ENCODE measurements at places on chromosomes 3 and 15.

- no peak for DNase-seq
Measured at GRCh38 chr15:67296684-67297083, 42.1 kb downstream of the IQCH start.

- peak; percentile 9 for DNase-seq
Measured at GRCh38 chr15:55789066-55789660, 46.2 kb upstream of the PRTG start.

DNA sequence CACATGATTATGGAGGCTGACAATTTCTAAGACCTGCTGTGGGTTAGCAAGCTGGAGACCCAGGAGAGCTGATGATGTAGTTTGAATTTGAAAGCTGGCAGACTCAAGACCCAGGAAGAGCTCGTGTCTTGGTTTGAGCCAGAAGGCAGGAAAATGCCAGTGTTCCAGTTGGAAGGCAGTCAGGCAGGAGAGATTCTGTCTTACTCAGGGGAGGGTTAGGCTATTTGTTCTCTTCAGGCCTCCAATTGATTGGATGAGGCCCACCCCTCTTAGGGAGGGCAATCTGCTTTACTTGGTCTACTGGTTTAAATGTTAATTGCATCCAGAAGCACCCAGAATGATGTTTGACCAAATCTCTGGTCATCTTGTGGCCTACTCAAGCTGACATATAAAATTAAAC lies 40.4 kb upstream of the IGF2BP2 start:
- DNase-seq: no peak

GRCh38 chr15:33068007-33068481 lies 126.5 kb downstream of the FMN1 start:
- DNase-seq: peak; percentile 47

GRCh38 chr3:161644891-161645635 lies 148.5 kb downstream of the OTOL1 start:
- no peak for DNase-seq

DNA sequence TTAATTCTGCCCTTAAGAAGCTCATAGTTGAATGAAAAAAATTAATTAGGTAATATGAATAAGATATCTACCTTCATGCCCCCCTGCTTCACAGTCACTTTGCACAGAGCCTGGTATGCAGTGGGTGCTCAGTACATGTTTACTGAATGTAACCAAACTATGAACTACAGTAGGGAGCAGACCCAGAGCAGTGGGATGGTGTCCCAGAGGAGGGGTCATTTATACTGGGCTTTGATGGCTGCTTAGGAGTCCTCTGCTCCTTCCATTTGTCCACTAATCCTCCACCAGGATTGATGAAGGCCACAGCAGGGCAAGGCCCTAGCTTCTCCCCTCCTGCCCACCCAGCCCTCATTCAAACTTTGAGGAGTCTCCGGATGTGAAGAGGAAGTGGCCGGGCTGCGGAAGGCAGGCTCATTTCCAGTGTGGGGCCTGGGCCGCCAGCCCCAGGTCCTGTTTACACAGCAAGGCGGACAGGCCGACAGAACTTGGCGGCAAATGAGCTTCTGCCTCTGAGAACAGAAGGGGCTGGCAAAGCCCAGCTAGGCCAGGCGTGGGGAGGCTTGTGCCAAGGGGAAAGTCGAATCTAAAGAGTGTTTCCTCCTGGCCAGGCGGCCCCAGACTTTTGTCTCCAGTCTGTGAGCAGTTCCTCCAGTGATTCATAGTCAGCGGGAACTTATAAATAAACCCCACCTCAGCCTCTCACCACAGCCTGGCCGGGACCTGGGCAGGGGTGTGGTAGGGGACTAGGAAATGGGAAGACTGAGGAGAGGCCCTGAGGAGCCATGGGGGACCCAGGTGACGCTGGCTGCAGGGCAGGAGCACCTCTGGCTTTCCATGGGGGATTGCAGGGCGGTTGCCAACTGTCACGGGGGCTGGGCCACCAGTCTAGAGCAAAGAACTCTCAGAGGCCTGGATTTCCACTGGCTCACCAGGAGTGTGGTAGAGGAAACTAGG lies 51.6 kb upstream of the LCTL start:
- DNase-seq: no peak

DNA sequence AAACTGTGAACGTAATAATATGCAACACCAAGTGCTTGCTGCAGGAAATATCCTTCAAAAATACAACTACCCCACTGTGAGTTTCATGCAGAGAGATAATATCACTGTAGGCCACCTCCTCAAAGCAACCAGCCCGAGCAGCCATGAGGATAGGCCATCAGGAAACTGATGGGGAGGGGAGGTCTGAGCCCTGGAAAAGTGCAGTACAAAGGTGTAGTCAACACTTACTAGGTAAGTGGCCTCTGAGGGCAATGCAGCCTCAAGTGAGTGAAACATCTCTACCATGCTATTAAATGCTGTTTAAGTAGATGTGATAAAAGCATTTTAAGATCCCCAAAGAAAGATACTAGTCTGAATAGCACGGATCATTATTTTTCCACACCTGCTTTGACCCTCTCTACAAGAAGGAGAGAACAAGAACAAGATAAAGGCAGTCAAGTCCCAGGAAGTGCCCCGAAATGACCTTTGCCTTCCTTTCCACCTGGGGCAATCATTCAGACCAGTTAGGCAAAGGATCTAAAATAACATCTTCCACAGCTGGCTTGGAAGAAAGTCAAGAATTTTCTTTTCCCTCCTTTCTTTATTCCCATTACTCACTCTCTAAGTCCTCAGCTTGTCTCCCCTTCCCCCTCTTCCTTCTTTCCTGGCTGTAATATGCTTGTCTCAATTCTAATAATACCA lies 62.8 kb downstream of the FMN1 start:
- DNase-seq: no peak

DNA sequence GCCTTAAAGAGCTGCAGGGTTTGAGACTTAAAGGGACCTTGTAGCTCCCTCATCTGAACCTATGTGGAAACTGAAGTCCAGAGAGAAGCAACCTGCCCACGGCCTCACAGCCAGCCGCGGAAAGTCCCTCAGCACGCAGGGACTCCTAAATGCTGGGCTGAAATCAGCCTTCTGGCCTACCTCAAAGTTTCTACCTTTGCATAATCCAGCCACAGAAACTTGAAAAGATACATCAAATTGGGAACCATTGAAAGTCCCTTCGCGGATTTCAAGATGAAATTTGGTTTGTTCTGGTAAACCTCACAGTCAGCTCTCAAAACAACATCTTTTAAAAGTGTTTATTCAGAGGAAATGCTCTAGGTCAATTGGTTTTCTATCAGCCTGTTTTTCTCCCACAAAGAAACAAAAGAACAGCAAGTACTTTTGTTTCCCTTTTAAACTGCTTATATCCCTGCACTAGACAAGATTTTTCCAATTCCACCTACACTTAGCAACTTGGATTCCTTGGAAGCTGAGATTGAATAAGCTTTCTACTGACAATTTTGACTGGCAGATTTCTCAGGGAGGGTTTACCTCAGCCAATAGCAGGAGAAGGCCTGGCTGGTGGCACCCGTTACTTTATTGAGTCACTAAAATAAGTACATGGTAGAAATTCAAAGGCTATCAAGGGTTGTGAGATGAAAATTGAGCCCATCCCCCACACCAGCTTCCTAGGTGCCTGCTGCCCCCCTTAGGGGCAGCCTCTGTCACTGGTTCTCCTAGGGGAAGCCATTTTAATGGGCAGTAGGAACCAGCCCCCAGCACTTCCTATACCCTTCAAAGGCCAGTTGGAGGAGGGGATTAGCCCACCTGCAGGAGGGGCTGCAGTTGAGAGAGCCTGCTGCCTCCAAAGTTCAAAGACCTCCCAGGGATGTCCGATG lies 171.2 kb downstream of the ADAMTS17 start:
- DNase-seq: no peak

DNA sequence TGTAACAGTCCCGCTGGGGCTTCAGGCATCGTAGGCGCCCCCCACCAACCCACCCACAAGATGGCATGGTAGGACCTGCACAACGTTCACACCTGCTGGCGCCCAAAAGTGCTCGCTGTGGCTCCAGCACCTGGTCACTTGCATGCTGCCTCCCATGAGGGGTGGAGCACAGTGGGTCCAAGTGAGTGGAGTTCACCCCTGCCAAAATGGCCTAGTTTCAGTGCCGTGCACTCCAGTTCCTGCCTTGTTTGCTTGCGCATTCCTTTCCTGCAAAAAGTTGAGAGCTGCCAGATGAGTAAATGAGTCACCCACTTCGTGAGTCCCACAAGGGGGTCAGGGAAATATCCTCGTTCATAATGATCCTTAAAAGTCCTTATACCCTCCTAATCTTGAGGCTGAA lies 788.7 kb upstream of the DPPA4 start:
- no peak for DNase-seq

DNA sequence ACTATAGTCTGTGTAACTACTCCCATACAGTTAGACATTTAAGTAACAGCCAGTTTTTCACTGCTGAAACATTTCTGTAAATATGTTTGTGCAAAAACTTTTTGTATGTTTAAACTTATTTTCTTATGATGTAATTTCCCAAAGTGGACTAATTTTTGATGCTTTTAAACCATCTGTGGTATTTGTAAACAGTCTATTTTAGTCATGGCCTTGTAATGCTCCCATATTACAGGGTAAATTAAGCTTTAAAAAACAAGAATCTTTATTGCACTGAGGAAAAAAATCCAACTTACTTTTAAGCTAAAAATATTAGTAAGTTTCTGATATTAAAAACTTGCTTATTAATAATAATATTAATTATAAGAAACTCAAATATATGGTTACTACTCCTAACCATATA lies 13.5 kb downstream of the CCDC14 start:
- DNase-seq: no peak

DNA sequence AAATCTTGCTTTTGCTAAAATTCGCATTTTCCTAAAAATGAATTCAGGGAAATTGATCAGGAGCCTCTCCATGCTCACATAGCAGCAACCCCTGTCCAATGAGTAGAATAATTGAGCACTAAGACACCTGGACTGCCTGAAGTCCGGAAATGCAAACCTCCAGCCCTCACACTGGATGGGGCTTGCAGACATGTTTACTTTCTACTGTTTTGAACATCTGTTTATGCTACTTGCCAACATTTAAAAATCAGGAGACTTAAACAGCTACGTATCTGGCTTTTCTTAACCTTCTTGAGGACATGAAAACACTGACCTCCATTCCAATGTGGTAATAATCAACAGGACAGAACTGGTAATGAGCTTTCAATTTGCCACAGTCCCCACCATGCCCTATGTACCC lies 184.4 kb downstream of the SHOX2 start:
- DNase-seq: no peak

DNA sequence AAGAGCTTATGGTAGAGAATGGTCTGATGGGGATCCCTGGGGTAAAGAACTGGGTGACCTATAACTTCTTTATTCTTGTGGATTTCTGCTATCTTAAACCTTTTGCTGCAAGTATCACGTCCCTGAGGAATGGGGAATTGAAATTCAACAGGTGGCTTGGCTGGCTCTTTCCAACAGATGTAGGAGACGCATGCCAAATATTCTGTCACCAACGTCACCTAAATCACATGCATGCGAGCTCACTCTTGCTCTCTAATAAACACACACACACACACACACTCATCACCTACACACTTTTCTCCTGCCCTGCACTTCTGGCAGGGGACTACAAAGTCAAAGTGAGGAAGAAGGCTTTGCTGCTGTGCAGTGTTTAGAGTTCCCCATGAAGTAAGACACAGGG lies 145.8 kb upstream of the NECTIN3 start:
- no peak for DNase-seq

DNA sequence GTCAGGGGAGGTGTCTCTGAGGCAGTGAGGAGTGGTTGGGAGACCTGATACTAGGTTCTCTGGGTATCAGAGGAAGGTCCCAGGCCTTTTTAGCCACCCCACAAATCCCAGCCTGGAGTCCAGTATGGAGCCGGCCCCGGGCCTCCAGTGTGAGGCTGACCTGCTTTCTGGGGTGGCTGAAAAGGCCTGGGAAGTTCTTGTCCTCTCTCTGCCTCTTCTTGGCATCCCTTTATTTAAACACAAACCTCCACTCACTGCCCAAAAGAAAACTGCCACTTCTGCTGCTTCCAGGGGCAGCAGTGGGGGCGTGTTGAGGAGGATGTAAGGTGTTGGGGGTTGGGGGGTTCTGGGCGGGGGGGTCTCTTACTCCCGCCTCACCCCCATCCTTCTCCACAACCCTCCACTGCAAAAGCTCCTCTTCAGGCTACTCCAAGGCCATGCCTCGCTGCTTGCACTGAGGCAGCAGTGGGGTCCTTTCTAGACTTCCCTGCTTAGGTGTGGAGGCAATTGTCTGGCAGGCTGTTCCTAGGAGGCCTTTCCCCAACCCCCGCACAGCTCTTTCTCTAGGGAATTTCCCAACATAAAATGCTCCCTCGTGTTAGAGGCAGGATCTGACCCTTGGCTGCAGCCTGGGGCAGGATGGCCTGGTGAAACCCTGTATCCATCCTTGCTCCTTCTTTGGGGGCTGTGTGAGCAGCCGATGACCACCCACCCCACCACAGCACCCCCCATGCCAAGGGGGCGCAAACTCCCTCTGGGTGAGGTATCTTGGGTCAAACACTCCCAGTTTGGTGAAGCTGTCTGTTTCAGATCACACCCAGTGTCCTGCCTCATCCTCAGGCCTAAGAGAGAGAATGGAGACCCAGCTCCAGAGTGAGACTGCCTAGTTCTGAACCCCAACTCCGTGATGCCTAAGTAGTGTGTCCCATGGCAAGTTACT lies 12.1 kb upstream of the RAD18 start:
- no peak for DNase-seq

- no peak for DNase-seq
Measured at GRCh38 chr15:57216288-57216687, 160.0 kb upstream of the CGNL1 start.

GRCh38 chr3:141825216-141826011 lies 51.0 kb upstream of the ATP1B3 start:
- no peak for DNase-seq

- DNase-seq: no peak
Measured at GRCh38 chr3:124951511-124952281, 17.1 kb upstream of the MUC13 start.

DNA sequence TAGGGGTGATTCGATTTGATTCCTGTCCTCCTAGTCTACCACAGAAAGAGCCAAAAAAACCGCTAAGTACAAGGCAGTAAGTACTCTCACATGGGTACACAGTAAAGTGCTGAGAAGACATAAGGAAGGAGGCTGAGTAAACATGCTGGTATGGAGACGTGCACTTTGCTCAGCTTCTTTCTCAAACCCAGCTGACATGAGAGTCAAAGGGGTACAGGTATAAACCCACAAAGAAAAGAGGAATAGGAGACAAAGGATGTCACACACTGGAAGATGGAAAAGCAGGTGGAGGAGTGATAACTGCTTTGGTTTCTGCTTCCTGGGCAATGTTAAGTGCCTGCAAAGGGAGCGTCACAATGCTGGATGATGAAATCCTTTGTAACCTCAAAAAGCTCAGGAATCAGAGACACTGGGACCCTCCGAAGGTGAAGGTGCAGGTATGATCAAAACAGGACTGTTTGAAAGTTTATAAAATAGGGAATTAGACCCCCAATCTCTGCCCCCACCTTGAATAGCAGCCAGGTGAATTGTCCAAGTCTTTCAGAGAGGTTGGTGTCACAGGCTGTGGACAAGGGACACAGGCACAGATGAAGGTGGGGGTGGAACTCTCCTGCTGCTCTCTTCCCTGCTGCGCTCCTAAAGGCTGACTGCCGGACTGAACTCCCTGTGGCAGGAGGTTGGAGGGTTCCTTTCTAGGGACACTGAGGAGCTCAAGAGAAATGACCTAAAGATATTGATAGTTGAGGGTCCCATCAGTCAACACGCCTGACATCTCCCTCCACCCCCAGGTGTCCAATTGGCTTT lies 101.8 kb downstream of the RAB11A start:
- no peak for DNase-seq

GRCh38 chr3:78186404-78186803 lies 1146.5 kb downstream of the ROBO2 start:
- DNase-seq: no peak

Data from CD4-positive, alpha-beta T cell (primary cell).